ENCODE measurements at places on chromosomes 1 and 21.

DNA sequence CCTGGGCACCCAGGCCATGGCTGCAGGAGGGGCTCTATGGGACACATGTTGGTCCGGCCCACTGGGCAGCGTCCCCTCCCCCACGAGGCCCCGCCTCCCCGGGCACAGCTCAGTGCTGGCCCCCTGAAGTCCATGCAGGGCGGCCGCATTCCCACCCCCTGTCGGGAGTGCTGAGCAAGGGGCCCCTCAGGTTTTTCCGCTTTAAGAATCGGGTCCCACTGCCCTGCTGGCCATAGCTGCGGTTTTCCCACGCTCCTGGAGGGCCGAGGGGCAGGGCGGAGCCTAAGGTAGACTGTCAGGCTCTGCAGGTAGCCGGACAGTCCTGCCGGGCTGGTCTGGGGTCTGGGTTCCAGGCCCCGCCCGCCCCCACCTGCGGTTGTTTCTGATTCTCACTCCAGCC, 43.5 kb upstream of the CCDC27 start:
- no peak for DNase-seq

GRCh38 chr1:207964195-207964966, 53.5 kb upstream of the CD34 start:
- no peak for DNase-seq

DNA sequence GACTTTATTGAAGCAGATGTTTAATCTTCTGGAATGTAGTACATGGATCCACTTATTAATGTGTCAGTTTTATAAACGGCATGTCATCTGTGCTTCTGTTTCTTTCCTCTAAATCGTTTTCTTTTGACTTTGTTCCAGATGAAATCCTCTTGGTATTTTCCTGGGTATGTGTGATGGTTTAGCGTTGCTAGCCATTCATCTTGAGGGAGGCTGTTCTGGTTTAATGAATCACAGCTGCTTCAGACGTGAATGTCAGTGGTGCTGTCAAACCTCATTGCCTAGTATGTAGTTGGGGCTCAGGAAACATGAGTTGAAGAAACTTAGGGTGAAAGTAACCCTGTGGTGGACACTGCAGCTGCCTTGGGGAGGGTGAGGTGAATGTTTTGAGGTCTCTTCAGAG, 33.2 kb downstream of the KCNK1 start:
- no peak for DNase-seq

- no peak for DNase-seq
Observed at GRCh38 chr1:236543065-236543669, 19.4 kb downstream of the LGALS8 start.

DNA sequence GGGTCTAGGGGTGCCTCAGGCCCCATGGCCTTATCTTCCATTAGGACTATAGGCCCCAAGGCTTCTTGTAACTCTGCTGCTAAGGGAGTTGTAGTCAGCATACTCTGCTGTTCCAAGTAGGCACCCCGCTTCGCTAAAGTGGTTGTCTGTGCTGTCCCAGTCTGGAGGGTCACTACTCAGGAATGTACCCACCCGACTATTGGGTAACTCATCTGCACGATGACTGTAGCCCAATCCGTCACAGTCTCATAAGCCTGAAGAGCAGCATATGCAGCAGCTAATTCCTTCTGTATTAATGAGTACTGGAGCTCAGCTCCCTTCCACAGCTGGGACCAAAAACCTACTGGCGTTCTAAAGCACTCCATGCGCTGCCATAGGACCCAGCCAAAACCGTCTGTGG, 111.0 kb downstream of the GDAP2 start:
- no peak for DNase-seq
